Stimulated activated CD4-positive, alpha-beta T cell treated with anti-CD3 and anti-CD28 coated beads, Interleukin-2, amount 100 ng/mL, for 24 hours (primary cell): ENCODE measurements at places on chromosomes 1 and 21.

DNA sequence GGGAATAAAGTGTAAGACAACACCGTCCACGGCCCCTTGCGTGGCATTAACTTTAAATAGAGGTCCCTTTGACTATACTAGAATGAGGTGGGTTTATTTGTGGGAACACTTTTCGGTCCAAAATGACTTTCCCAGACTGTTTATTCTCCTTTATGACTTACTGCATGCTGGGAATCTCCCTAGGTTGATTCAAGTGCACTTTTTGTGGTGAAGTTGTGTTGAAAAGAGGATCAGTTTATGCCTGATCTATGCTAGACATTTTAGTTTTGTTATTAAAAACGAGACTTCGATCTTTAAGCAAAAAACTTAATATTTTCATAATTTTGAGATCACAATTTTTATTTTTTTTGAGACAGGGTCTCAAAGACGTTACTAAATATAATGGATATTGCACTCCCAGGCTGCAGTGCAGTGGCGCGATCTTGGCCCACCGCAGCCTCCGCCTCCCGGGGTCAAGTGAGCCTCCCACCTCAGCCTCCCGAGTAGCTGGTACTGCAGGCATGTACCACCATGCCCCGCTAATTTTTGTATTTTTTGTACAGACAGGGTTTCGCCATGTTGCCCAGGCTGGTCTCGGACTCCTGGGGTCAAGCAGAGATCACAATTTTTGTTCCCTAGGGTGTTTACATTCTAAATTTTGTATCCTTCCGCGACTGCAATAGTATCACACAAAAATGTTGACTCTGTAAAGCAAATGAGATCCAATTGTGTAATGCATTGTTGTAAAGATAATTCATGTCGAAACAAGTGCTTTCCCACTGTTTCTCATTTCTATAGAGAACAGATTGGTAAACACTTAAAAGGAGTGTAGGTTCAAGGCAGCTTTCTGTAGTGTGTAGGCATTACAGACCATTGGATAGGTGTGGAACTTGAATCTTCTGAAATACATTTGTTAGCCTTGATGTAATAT lies 1.6 kb downstream of the CDC42 start:
- DNase-seq: no peak

DNA sequence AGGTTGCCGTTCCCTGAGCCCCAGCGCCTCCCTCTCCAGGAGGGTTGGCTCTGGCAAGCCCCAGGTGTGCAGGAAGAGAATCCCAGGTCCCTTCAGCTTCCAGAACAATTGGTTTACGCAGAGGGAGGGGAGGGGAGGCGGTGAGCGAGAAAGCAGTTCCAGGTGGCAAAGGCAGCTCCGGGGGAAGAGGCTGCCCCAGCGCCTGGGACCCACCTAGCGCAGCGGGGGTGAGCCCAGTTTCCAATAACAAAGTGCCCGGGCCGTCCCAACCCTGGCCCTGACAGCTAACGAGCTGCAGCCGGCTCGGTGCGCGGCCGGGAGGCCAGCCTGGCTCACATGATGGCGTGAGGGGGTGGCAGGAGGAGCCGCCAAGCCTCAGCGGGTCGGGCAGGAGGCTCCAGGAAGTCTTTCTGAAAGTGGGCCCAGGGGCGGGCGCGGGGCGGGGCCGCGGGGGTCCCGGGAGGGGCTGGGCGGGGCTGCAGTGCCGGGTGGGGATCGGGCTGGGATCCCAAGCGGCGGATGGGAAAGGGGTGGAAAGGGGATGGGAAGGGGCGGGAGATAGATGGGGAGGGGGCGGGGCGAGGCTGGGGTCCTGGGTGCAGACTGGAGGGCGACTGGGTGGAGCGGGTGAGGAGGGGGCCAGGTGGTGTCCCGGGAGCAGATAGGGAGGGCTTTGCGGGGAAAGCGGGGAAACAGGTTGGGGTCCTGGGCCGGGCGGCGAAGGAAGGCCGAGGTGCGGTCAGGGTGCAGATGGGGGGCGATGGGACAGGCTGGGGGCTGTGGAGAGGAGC lies 22.8 kb downstream of the DHRS3 start:
- peak; percentile 48 for DNase-seq

DNA sequence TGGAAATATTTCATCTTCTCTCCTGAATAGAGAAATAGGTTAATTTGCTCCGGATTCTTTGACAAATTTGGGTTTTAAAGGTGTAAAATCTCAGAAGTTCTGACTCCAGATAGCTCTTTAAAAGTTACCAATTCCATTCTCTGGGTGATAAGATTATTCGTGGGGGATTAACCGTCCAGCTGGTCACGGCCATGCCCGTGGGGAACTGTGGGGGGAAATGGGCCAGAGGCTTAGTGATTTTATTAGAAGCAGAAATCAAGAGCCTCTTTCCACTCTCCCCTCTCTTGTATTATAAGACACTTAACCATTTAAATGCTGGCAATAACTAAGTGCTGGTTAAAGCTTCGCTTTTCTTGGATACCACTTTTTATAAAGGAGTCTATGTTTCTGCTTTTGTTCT lies 376.4 kb upstream of the KAZN start:
- DNase-seq: no peak

DNA sequence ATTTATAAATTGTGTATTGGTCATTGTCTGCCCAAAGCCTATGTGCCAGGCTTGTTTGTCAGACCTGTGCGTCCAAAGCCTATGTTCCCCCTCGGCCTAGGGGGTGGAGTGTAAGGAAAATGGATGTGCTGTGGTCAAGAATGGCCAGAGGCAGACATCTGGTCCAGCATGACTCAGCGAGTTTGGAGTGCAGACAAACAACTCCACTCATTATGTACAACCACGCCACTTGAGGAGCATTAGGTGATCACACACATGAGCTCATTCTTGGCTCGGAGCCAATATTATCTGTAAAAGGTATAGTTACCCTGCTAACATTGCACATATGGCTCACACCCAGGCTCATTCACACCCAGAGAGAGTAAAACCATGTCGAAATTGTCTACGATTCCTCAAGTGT lies 1047.6 kb upstream of the ADGRL4 start:
- DNase-seq: no peak

DNA sequence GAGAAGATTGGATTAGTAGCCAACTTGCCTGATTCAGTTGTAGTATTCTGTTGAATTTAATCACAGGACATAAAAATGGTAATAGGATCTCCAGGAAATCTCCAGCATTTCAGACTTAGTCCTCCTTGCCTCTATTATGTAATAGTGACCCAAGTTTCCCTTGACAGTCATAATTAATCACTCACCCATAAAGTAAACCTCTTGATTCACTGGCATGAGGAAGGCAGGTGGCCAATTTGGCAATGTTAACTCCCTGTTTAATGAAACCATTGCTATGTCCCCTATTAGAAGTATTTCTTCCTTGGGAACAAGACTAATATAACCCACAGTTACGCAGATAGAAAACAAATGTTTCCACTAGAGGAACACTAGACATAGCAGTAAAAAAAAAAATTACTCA lies 604.8 kb upstream of the CXADR start:
- no peak for DNase-seq

- no peak for DNase-seq
Measured at GRCh38 chr1:214475331-214475730, 76.1 kb downstream of the PTPN14 start.

GRCh38 chr1:155316922-155317321 lies 3.8 kb upstream of the RUSC1 start:
- DNase-seq: no peak
